ENCODE measurements at places on chromosomes 2 and 18. TPM values are rescaled to one million over a fixed set of nuclear protein-coding genes. Genes with fewer than 3 reads are reported as not detected.

DNA sequence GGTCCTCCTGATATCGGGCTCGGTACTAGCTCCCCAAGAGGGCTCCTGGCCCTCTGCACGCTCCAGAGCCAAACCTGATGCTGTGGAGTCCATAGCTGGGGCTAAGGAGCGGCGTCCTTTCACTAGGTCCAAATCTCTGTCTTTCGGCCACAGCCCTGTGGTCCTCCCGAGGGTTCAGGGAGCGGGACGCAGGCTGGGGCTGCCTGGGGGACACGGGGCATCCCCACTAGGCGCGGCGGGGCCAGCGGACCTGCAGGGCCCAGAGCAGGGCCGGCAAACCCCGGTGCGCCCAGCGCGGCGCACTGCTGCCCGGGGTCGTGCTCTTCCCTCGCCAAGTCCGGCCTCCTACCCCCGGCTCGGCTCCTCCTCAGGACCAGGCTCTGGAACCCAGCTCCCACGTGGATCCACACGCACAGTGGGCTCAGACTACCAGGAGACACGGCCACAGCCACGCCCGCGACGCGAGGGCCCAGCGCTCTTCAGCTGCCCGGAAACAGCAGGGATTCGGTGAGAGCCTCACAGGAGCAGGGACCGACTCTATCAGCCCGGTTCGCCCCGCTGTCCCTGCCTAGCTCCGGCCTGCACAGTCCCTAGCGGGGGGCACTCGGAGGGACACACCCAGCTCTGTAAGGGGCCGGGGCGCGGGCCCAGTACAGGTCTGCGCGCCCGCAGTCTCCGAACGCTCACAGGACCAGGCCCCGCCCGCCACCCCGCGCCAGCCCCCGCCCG is 593 bp downstream of the ZNF514 start:
- DNase-seq, result no peak

DNA sequence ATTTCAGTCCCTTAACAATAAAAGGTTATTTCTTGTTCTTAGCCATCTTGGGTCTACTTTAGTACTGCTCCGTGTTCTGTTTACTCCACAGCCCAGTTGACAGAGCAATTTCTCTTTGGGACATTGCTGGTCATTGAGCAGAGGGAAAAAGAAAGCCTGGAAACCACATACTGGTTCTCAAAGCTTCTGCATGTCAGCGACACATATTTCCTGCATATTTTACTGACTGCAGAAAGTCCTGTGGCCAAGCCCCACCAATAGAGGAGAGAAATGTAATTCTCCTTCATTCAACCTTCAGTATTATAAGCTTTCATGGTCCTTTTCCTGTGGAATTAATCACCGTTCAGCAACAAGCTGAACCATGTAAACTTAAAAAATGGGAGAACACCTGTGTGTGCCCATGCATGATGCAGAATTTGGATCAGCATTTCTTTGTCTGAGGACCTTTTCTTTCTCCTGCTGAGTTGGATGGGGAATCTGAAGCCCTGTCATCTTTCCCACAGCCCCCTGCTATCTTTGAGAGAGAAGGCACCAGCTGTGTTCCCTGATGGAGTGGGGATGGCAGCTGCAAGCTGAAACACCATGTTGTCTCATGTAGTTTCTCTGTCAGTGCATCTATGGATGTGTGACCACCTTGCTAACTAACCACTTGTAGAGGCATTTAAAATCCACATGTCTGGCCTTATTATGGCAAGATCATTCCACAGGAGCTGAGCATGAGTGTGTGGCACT is 431.6 kb downstream of the MEIS1 start:
- no peak for DNase-seq

DNA sequence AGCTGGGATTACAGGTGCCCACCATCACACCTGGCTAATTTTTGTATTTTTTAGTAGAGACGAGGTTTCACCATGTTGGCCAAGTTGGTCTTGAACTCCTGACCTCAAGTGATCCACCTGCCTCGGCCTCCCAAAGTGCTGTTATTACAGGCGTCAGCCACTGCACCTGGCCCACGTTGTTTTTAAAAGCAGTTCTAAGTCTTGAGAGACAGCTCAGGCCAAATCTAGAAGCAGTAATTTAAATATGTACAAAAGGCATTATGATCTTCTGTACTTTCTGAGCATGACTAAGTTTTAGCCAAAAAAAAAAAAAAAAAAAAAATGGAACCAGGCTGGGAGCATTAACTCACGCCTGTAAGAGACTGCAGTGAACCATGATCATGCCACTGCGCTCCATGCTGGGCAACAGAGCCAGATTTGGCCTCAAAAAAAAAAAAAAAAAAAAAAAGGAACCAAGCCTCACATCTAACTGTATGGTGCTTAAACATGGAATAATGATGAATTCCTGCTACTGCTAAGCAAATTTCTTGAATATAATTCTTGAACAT is 4.0 kb downstream of the ABHD3 start:
- no peak for DNase-seq

- DNase-seq, result no peak
Observed at GRCh38 chr18:13488281-13488929, 238.0 kb downstream of the FAM210A start.

GRCh38 chr2:228180181-228181097 is 1.0 kb downstream of the SPHKAP start:
- no peak for DNase-seq

DNA sequence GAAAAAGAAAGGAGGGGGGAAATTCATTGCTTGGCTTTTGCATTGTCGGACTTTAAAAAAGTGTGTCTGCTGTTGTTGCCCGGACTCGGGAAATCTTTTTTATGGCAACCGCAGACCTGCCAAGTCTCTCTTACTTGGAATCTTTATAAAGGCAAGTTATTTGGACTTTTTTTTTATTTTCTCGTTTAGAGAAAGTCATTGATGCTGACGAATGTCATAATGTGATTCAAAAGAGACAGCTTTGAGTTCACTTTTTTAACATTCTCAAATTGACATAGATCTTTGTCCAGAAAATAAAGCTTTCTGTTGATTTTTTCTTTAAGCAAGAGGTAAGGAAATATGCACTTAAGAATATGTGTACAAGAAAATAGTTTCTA is 651 bp upstream of the ZNF521 start:
- DNase-seq, result no peak

- DNase-seq, result no peak
Observed at GRCh38 chr2:47014564-47015051, 99.0 kb upstream of the MCFD2 start.

DNA sequence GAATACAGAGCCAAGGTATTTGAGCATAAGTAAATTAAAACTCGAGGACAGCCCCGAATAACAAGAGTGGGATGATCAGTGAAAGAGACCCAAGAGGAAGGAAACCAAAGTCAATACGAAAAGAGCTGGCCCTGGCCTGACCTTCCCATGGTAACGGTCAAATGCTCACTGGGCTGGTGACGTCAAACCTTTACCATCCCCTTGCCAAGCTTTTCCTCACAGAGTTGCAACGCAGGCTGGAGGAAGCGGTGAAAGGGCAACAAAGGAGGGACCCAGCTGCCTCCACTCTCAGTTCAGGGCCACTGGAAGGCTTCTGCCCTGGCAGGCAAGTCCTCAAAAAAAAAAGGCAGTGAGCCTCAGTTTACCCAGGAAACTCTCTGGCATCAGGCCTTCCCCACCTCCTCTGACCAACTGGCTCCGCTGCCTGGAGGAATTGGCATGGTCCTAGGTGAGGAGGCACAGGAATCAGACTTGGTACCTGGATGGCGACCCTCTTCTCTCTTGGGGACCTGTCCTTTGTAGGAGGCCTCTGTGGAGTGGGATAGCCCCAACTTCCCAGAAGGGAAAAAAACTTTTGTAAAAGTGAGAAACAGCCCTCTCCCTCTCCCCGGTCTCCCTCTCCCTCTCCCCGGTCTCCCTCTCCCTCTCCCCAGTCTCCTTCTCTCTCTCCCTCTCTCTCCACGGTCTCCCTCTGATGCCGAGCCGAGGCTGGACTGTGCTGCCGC is 212.4 kb downstream of the ANAPC1 start:
- DNase-seq, result no peak

DNA sequence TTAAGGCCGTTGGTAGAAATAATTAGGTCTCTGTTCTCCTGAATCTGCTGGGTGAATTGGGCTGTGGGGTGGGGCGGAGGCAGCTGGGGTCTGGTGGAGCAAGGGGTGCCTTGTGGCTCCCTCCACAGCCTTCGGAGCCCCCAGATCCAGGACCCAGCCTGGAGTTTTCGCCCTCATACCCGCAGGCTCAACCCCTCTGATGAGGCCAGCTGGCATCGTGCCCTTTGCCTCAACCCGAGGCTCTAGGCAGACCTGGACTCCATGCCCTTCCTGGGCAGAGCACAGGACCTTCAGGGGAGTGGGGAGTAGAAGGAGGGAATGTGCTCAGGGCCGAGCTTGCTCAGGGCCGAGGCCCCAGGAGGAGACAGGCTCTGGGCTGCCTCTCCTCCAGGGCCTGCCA is 50.3 kb upstream of the SMAD7 start:
- DNase-seq, result no peak

The KIAA1328 gene
- total RNA-seq, result 8.2 TPM

DNA sequence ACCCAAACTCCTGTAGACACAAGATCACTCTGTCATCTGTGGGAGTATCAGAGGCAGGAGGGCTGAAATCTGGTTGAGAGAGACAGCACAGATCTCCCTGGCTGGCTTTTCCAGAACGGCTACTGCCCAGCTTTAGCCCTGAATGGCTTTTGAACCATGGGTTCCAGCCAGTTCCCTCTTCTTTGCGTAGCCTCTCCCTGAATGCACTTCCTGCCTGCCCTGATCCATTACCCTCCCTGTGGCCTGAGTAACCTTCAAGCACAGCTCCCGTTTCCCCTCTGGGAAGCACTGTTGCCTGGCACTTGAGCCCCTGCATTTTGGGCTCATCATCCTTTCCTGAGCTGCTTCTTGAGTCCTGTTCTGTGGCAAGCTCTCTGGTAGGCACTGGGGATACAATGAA is 68.8 kb downstream of the ASAP2 start:
- DNase-seq, result no peak

The SLC23A3 gene
- 1.9 TPM for total RNA-seq

- no peak for DNase-seq
Observed at GRCh38 chr2:18643326-18644114, 54.2 kb upstream of the NT5C1B start.

DNA sequence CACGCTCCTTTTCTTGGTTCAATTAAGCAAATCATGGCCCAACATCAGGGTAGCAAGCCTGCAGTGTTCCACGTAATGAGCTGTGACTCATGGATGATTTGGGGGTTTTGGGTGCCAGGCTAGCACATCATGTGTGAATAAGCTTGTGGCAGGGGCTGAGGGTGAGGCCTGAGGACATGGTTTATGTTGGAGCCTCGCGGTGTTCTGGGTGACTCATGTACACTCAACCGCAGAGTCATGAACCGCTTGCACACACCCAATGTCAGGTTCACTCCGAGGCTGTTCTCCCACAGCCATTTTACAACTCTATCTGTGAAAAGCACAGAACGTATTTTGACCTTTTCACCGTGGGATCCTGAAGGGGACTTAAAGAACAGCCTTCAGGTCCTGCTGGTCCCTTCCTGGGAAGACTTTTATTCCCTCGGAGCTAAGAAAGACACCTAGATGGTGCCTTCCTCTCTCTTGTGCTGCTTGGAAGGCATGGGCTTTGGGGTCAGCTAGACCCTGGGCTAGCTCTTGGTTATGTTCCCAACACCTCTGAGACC is 139.9 kb upstream of the ZEB2 start:
- no peak for DNase-seq
